GM03348 (cell line): ENCODE measurements at places on chromosomes 4 and X.

DNA sequence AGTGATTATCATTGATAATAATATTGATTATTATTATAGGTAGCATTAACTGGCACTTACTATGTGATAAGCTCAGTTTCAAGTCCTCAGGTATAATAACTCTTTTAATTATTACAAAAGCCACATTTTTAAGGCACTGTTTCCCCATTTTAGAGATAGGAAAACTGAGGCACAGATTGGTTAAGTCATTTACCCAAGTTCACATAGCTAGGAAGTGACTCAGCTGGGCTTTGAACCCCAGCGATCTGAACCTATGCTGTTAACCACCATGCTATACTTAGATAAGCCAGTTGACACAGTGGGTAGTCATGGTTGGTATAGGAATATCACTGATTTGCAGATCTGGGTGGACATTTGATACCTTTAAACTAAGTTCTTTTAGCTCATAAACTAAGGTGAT is 110.4 kb downstream of the FRAS1 start:
- DNase-seq, result no peak

GRCh38 chr4:128521156-128521555 is 233.5 kb upstream of the PGRMC2 start:
- no peak for DNase-seq

DNA sequence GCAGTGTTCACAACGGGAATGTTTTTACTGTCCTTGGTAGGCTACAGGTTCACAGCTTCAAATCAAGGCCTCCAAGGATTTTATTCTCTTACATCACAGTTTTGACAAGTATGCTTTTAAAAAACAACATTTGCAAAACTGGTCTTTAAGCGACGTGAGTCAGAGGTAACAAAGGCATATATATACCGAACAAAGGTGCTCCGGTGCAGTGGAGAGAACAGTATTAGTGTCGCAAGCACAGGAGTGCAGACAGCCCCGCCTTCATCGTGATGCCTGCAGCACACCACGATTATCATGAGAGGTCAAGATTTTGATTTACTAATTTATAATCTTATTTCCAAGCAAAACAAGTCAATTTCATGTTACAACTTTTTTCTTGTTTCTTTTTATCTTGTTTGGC is 90.8 kb downstream of the GATB start:
- DNase-seq, result no peak

GRCh38 chr4:101259876-101260275 is 87.5 kb downstream of the PPP3CA start:
- peak; percentile 5 for DNase-seq

DNA sequence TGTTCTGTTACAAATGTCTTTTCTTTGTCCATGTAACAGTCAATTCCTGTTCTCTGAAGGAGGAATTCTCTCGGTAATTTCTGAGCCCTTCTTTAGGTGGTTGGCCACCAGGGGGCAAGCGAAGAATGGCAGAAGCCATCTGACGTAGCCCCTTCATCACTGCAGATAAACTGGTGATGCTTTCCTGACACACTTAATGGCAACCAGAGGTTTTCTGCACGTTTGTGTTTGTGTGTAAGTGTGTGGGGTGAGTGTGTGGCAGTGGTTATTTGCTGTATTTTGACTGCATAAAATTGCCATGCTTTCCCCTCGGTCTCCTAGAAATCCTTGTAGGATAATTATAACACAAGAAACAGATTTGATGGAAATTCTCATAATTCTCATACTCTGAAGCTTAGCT is 64.8 kb upstream of the STOX2 start:
- DNase-seq, result peak; percentile 81

GRCh38 chr4:41934514-41934900 is 722 bp upstream of the TMEM33 start:
- DNase-seq, result no peak

- DNase-seq, result no peak
Measured at GRCh38 chr4:163941221-163941905, 446.9 kb downstream of the TMA16 start.

DNA sequence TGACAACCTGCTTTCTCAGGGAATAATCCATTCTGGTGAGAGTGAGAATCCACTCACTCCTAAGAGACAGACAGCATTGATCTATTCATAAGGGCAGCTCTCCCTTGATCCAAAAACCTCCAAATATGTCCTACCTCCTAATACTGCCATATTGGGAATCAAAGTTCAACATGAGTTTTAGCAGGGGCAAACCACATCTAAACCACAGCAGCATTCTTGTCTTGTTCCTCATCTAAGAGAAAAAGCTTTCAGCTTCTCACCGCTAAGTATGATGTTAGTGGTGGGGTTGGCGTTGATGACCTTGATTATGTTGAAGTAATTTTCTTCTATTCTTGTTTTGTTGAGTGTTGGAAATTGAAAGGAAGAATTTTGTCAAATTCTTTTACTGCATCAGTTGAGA is 69.6 kb downstream of the SERTM2 start:
- no peak for DNase-seq

GRCh38 chr4:147054228-147054872 is 108.7 kb upstream of the TTC29 start:
- DNase-seq, result no peak

DNA sequence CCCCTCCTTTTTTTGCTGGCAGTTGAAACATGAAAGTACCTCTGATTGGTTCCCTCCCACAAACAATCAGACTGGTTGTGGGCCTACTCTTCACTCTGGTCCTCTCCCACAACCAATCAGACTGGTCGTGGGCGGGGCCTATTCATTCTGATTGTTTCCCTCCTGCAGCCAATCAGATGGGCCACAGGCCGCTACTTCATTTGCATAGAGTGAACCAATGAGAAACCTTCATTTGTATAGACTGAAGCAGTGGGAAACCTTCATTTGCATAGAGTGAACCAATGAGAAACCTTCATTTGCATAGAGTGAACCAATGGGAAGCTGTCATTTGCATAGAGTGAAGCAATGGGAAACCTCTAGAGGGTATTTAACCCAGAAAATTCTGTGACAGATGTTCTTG is 55.2 kb downstream of the TRMT44 start:
- no peak for DNase-seq

GRCh38 chr4:3423952-3424351 is 17.8 kb upstream of the HGFAC start:
- no peak for DNase-seq

- no peak for DNase-seq
Measured at GRCh38 chrX:5057786-5058185, 1170.9 kb downstream of the NLGN4X start.

- no peak for DNase-seq
Measured at GRCh38 chr4:87166296-87166854, 54.0 kb downstream of the KLHL8 start.

DNA sequence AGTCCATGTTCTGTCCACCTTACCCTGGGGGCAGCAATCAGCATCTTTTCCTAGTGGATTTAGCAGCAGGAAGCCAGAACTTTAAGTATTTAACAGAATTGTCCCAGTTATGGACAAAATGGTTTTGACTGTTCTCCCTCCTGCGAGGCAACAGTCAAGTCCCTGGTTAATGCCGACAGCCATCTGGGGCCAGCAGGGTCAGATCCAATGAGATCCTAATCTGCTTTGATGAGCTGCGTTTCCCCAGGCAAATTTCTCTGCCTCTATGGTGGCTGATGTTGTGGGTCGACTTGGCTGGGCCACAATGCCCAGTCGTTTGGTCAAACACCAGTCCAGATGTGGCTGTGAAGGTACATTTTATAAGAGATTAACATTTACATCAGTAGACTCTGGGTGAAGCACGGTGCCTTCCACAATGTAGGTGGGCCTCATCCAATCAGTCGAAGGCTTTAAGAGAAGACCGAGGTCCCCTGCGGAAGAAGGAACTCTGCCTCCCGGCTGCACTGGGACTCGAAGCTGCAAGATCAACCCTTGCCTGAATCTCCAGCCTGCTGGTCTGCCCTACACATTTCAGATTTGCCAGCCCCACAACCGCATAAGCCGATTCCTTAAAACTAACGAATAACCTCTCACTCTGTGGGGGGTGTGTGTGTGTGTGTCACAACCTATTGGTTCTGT is 89.0 kb upstream of the C4orf50 start:
- DNase-seq, result no peak

- no peak for DNase-seq
Measured at GRCh38 chr4:140094438-140095420, 59.3 kb downstream of the MAML3 start.

DNA sequence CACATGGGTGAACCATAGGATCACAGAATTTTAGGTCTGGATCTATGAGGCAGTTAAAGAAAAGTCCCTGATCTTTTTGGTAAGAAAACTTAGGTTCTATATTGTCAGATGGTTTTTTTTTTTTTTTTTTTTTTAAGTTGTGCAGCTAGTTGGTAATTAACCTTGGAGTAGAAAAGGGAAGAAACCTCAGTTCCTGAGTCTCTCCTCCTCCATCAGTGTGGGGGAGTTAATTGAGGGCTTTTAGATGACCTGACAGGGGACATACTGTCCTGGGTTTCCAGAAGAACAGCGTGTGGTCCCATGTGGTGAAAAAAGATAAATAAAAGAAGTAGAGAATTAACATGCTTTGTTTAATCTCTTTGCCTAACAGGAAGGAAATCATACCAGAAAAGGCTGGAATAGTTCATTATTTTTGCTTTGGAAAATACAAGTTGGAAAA is 123.7 kb downstream of the ARHGAP10 start:
- DNase-seq, result no peak

GRCh38 chrX:15911734-15912550 is 57.3 kb upstream of the AP1S2 start:
- peak; percentile 3 for DNase-seq

GRCh38 chrX:133813971-133814370 is 171.4 kb downstream of the GPC3 start:
- peak; percentile 1 for DNase-seq

- no peak for DNase-seq
Measured at GRCh38 chr4:136383082-136383481, 1149.2 kb downstream of the PCDH18 start.

DNA sequence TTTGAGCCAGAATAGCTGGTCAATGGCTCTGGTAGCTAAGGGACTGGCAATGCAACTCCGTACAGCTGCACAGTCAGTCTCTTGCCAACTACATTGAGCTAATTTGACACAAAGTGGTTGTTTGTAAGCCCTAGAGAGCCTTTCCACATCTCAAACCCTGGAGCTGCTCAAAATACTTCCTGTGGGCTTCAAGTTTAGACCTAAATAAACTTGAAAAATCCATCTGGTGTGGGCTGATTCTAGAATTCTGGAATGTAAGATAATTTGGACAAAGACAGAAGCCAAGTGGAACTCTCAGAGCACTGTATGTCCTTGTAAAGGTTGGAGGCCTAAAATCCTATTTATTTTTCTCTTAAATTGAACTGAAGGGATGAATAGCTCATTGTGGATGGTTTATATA is 380.8 kb downstream of the SPRY1 start:
- peak; percentile 13 for DNase-seq

DNA sequence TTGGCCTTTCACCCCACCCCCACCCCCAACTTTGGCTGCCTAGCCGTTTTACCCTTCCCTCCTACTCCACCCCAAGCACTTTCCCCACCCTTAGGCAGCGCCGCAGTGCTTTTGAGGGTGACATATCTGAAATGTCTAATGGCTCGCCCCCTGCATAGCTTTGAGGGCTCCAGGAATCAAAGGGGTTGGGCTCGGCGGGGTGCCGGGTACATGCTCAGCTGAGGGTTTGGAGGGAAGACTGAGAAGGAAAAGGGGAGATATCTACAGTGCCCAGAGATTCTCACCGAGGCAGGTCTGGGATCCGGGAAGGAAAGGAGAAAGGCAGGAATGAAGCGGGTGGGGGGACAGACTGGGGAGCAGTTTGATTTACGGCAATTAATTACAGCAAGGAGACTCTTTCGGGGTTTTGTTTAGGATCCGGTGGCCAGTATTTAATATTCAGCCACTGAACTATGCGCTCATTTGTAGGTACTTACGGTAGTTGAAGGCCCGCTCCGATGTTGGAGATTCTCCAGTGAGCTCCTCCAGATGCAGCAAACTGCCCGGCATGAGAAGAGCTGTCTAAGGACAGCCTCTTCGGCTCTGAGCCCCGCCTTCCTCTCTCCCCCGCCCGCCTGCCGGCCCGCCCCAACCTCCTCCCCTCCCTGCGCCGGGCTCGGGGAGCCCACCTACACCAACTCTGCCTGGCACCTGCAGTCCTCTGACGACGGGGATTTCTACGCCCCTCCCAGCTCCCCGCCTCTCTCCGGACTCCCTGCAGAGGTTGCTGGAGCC is at the start of gene IGSF1:
Gene IGSF1 (minus strand): TSS at position 569 of the 774 bp plus-strand sequence. CDS start 2,632 bp downstream, outside the sequence.
- DNase-seq, result peak; percentile 2

- DNase-seq, result no peak
Measured at GRCh38 chrX:82703551-82703950, 804.5 kb upstream of the POU3F4 start.

DNA sequence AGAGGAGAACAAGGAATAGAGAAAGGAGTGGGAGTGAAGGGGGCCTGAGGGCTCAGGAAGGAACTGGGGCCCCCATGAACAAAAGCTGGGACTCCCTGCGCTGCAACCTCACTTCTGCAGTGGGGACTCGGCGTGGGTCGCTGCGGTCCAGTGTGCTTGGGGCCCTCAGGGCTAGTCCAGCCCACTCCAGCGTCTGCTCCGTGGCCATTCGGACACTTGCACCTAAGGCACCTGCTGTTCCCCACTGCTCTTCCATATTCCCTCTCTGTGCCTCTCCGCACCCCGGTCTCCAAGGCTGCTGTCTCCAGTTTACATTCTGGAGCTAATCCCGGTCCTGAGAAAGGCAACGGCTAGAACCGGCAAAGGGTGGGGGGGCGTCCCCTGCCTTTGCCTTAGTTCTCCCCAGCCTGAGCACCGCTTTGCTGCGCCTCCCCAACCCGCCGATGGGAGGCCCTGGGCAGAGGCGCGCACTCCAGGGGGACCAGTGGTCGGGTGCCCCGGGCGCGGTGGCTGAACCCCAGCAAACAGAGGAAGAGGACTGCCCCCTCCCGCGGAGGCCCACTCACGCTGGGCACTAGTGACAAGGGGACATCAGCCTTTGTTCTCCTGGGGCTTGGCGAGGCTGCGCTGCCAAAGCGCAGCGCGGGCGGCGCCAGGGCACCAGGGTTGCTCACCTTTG is 327.7 kb upstream of the F9 start:
- no peak for DNase-seq

GRCh38 chrX:24117258-24117657 is 32.3 kb upstream of the ZFX start:
- DNase-seq, result peak; percentile 69

- no peak for DNase-seq
Measured at GRCh38 chrX:41720125-41720779, 3.7 kb upstream of the GPR82 start.

GRCh38 chr4:1491328-1492141 is 85.3 kb upstream of the NKX1-1 start:
- DNase-seq, result no peak

GRCh38 chr4:84319124-84319523 is 180.0 kb downstream of the NKX6-1 start:
- peak; percentile 13 for DNase-seq
